ENCODE measurements at places on chromosomes 4 and X.
A peak's percentile ranks its signal among the peaks of the same experiment; 100 is the strongest.

DNA sequence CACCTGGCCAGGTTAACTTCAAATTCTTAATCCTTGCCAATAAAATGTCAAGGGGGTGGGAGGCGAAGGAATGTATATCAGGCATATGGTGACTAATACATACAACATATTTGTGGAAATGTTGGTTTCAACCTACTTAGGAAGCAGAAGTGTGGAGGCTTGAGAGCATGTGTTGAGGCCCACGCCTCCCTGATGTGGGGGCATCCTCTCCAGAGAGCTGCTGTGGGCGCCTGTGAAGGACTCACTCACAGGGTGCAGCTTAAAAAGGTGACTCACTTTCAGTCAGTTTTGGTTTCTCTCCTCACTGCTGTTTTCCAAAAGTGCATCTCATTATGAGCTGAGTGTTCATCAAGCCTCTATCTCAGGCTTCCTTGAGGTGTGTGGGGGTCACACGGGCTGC lies 27.5 kb downstream of the LNX1 start:
- no peak for DNase-seq

GRCh38 chrX:56764153-56764974 lies 35.3 kb downstream of the NBDY start:
- no peak for DNase-seq

- no peak for DNase-seq
Observed at GRCh38 chr4:21656832-21657231, 291.7 kb downstream of the KCNIP4 start.

- no peak for DNase-seq
Observed at GRCh38 chrX:85988353-85988752, 59.0 kb downstream of the CHM start.

DNA sequence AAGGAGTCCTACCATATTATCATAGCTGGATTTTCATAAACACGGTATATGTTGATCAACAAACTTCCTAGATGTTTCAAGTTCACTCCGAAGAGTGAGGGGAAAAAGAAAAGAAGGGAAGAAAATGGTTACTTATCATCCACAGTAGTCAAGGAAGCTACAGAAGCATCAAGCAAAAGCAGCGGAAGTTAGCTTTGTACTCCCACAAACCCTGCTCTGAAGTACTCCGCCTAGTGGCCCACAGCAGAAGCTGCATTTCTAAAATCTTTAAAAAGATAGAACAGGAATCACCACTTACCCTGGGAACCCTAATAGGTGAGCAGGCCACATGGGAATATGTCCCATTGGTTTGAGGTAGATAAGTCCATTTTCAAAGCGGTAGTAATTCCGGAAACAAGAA lies 28.5 kb upstream of the FRG1 start:
- DNase-seq: no peak

- no peak for DNase-seq
Observed at GRCh38 chr4:51851937-51852290, 9.0 kb downstream of the DCUN1D4 start.

DNA sequence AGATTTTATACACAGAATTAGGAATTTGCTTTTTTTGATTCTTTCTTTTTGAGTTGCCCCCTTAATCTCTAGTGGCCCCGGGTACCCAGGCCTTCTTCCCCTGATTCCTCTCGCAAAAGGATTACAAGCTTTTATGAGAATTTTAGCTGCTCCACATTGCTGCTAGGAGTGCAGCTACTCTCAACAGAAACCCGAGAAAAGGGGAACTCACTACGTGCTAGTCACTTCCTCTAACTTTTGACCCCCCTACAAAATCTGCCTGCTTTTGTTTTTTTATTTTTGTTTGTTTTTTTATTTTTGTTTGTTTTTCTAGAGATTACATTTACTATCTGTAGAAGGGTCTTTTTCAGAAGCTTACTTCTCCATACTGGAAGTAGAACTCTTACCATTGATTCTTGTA lies 64.1 kb downstream of the ZNF81 start:
- no peak for DNase-seq

DNA sequence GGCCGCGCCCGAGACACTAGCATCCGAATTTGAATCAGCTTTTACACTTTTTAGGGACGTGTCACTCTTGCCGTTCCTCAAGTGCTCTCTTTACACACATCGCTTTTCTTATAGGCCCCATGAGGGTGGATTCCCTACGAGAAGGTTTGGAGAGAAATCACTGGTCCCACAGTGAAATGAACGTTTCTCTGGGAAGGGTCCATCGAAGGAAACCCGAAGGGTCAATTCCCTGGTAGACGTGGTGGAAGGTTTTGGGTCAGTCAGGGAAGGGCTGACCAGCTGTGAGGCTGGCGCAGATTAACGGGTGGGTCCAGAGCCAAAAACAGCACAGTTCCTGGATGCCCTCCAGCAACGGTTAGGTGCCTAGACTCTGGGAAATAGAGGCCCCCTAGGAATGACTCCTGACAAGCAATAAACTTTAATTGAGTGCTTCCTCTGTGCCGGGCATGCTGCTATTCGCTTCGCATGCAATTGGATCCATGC lies 35.9 kb downstream of the ETDC start:
- peak; percentile 20 for DNase-seq

- DNase-seq: no peak
Observed at GRCh38 chr4:107931775-107932321, 499 bp downstream of the CYP2U1 start.

- no peak for DNase-seq
Observed at GRCh38 chr4:26081795-26082498, 167.9 kb downstream of the SMIM20 start.

DNA sequence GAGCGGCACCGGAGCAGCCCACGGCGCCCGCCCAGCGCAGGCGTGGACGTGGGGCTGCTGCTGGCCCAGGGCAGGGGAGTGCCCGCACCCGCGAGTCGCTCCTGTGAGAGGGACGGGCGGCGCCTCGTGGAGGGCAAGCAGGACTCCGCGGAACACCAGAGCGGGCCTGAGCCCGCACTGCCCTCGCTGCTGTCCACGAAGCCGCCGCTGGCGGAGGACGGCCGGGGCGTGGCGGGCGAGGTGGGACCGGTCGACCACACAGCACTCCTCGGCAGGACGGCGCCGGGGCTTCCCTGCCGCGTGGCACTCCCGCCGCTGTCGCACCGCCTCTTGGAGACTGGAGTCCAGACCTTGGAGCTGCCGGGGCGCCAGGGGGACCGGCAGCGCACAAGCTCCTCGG lies 29.0 kb downstream of the FAM53A start:
- no peak for DNase-seq

GRCh38 chr4:76485450-76485849 lies 50.4 kb downstream of the SHROOM3 start:
- DNase-seq: no peak

GRCh38 chrX:7606039-7606652 lies 236.8 kb upstream of the VCX start:
- no peak for DNase-seq

- DNase-seq: no peak
Observed at GRCh38 chr4:6250235-6250983, 19.2 kb upstream of the WFS1 start.

DNA sequence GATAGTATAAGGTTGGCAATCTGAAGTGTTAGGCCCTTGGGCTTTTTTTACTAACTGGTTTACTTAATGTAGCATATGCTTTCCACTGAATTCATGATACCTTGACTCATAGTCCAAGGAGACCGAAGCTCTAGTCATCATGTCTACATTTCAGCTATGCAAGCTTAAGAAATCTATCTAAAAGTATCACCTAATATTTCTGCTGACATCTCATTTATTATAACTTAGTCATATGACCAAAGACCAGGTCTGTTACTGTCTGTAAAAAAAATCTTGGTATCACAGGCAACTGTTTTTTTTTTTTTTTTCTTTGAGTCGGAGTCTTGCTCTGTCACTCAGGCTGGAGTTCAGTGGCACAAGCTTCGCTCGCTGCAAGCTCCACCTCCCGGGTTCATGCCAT lies 814.0 kb upstream of the NDST4 start:
- DNase-seq: no peak

Measured in DMS 273 treated with DMSO at 0.1 percent for 48 hours (cell line).